Kidney (tissue), 22 donors: ENCODE measurements at places on chromosomes 5 and 9. TPM values are rescaled to one million over a fixed set of nuclear protein-coding genes. Genes with fewer than 3 reads are reported as not detected.

Gene FIBCD1
- total RNA-seq = 0.25 TPM

Gene KIAA0825
- 5.4 TPM for total RNA-seq

Gene TAF11L10
- total RNA-seq = not detected

Gene RNF20
- 43.2 TPM for total RNA-seq

Gene RLN2
- total RNA-seq = 1.1 TPM

Gene SLC34A1
- 0.91 TPM for total RNA-seq

- DNase-seq = no peak
Measured at GRCh38 chr5:53343187-53343586, 137.2 kb upstream of the FST start.

- no peak for DNase-seq
Measured at GRCh38 chr9:114207034-114207810, 51.9 kb downstream of the COL27A1 start.

DNA sequence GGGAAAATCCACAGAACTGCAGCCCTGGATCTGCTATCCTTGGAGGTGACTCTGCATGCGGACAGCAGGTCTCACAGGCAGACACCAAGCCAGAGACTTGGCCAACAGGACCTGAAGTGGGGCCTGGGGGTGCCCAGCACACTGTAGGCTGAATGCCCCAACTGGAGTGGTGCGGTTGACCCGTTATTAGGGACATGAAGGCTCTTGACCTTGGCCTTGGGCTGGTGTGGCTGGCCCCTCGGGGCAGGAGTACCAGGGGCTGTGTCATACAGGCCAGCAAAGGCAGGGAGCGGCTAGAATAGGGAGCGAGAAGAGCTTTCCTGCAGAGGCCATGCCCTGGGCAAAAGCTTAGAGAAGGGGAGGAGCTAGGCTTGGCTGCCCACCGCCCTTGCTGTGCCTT, 153.2 kb upstream of the MVB12B start:
- no peak for DNase-seq

- no peak for DNase-seq
Measured at GRCh38 chr5:158888206-158888605, 211.5 kb downstream of the EBF1 start.

- DNase-seq = no peak
Measured at GRCh38 chr5:140090251-140090650, 23.7 kb upstream of the PURA start.

GRCh38 chr5:90221951-90222350, 187.6 kb downstream of the CETN3 start:
- no peak for DNase-seq

- no peak for DNase-seq
Measured at GRCh38 chr9:72356041-72356582, 8.9 kb downstream of the ZFAND5 start.

DNA sequence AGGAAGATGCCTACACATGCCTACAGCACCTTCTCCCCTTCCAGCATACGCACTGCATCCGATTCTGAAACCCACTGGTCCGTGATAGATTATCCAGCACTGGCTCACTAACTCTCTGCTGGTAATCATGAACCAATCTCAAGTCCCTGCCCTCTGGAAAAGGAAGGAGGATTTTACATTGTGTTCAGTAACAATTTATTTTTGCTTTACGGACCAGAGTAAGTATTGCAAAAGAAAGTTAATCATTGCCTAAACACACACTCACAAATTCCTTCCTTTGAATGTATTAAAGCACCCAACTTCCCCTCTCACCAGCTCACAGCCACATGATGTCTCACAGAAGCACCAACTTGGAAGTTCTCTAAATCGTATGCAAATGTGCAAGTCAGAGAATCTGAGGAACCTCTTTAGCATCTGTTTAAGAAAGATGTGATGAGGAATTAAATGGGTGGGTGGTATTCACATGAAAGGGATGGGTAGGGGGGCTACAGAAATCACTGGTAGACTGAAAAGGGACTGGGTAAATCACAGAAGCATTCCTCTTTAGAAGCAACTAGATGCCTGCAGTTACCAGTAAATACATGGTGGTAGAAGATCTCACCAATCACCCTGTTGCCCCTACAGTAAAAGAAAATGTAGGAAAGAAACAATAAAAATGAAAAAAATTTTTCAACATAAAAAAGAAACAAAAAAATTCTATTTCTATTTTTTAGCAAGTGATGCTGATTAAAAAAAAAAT, 8.4 kb downstream of the GNAQ start:
- peak; percentile 87 for DNase-seq

GRCh38 chr5:164000819-164001218, 495.4 kb downstream of the MAT2B start:
- no peak for DNase-seq

DNA sequence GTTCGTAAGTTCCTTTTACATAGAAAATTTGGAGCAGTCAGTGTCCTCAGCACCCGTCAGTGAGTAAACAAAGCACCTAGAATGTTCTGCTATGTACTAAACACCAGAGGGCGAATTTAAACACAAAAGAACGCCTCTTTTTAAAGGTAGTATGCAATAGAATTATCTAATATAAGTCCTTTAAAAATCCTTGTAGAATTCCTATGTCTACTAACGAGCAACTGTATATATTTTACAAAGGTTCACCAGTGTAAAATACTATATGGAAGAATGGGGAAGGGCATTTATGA, 499 bp upstream of the TMEM232 start:
- DNase-seq = peak; percentile 8

DNA sequence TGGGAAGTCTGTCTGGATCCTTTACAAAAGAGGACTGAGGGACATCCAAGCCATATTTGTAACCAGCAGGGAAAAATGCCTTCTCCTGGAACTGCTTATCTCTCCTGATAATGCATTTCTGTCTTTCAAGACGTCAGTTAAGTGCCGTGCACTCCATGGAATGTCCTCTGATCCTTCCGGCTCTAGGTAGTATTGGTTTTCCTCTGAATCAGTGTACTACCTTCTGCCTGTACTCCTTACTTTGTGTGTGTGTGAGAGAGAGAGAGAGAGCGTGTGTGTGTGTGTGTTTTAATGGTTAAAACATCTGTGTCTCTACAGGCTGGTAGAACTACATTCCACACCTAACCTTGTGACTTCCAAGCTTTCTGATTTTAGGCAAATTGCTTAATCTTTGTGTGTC, 89.9 kb downstream of the PIP5K1B start:
- DNase-seq = no peak

DNA sequence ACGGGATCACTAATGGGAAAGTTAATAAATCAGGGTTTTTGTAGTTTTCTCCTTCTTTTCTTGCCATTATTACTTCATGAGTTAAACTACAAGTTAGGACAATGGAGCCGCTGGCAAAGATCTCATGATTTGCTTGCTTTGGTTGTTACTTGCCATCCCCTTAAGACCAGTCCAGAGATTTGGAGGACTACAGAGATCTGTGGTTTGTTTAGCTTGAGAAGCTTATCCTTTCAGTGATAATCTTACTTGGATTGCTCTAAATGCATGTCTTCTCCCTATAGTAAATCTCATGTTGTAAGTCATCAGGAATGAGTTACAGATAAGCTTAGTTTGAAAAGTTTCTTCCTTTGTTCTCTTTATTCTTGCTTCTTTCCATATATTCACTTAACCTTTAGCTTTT, 70.9 kb downstream of the TLE4 start:
- DNase-seq = no peak

DNA sequence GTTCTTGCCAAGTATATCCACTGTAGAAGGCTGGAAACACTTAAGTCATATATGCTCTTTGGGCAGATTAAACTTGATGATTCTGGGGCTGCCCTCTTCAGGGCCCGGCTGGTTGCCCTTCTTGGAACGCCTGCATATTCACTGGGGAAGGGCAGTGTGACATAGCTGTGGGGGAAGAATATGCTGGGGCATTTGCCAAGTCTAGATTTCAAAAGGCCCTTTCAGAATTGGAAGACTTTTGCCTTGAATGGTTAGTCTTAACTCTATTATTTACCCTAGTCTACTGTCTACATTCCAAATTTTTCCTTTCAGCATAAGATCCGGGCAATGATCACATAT, 161.2 kb upstream of the PITX1 start:
- DNase-seq = no peak

DNA sequence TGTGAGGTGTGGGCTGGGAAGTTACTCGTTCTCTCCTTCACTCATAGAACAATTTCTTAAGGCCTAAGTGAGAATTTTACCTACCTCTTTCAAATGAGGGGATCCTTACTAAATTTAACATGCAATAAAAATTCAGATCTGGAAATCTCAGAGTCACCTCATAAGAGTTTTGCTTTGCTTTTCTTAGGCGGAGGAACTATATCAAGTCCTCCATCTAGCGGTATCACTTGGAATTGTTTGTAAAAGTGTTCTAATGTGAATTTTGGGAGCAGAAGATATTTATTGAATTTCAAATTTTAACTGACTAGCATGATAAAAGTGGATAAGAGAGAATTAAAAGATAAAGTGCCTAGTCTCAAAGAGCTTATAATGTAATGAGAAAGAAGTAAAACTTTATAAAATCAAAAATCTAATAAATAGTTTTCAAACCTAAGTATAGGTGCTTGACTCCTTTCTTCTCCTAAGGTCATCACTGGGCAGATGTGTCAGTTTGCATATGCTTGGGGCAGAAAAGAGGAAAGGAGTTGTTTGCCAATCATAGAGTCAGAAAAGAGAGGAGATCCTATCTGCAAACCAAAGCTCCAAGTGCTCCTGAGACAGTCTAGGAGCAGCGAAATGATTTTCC, 145.7 kb upstream of the DAB2 start:
- no peak for DNase-seq

DNA sequence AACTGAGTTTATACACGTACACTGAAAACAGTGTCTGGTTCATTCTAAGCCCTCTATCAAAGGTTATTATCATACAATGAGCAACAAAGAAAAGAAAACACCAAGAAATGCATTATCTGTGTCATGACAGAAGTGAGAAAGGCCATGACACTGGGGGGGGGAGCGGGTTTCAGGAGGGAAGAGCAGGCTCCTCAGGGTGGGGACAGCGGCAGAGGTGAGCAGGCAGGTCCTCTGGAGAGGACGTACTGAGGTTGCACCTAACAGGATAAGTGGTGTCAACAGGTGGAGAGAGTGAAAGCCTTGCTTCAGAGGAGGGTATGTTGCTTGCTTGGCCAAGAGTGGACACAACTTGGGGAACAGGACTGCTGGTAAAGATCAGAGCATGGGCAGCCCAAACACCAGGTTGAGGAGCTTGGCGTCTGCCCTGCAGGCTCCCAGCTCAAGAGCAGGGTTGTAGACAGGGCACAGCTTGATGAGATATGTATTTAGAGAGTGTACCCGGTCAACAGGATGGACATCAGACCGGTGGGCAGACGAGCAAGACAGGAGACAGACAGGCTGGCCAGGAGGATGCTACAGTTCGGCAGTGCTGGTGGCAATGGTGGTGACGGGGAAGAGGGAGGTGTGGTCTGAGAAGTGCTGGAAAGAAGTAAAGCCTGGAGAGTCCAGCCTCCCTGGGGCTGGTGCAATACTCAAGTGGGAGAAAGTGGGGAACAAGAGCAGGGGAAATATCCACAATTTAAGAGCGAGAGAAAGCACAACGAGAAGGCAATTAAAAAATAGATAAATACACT, 10.3 kb downstream of the WHRN start:
- no peak for DNase-seq

GRCh38 chr5:138611678-138612218, 36.5 kb upstream of the HSPA9 start:
- DNase-seq = no peak

DNA sequence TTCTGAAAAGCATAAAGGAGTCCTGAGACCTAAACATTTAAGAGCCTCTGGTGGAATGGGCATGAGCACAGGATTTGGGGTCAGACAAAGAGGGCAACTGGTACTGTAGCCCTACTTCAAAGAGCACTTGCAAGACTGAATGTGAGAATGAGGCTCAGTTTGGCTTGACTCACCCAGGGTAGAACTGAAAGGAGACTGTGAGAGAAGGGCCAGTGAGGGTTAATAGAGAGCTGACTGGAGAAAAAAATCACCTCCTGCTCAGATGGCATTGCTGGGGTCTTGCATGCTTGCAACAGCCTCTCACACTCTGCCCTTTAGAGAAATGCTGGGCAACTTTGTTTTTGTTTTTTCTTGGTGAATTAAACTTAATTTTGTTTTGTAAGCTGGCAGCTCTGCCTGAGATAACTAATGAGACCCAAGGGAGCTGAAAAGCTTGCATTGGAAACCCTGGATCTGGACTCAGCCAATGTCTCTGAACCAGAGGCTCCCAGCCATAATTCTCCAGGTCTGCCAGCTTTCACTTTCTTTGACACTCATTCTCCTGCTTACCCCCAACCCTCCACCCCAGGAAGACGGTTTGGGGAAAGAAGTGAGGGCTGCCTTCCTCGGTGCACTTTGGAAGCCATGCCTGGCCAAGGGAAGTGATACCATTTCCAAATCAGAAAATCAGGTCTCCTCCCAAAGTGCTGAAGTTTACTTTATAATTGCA, 161.1 kb upstream of the PANK3 start:
- no peak for DNase-seq

DNA sequence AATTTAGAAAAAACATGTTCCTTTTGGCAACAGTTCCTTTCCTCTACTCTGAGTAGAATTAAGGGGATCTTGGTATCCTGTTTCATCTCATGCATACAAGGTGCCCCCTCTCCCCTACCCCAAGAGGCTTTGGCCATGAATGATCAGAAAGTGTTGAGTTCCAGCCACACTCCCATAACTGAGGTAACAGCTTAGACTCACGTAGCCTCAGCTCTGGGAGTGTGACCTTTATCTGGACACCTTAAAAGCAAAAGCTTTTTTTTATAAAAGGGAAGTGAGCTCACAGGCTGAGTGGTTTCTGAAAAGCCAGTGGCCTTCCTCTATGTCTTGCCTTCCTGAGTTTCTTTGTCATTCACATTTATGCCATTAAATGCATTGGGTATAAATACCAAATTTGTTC, 900 bp upstream of the HAVCR2 start:
- DNase-seq = no peak

GRCh38 chr9:81032831-81033230, 656.5 kb downstream of the TLE1 start:
- no peak for DNase-seq

DNA sequence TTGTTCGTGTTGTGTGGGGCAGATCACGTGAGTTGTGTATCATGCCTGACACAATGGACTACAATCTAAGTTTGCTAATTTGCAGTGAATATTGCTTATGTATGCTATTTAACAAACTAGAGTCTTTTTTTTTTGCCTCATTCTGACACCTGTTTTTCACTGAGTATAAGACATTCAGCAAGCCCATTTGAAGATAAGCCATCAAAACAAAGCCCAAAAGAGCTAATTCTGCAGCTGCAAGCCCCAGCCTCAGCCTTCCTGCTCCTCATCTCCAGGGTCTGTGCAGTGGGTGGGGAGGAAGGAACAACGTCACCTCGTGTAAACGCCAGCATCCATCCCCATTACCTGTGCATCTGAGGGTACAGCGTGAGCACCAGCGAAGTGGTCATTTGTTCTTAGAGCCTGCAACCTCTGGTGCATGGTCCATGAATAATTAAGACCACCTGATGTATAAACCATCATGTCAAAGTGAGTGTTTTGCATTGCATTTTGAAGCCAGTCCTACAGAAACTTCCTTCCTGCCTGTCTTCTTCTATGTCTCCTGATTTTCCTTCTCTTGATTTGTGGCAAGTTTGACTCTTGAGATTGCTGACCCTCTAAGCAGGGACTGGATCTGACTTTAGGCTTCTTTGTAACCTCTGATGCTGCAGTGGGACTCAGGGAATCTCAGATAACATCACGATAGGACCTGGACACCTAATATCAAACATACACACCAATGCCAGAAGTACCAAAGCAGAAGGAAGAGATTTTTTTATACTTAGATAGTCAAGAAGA, 73.2 kb downstream of the FGF1 start:
- no peak for DNase-seq
